ENCODE measurements at places on chromosomes 5 and 9.
A peak's percentile ranks its signal among the peaks of the same experiment; 100 is the strongest.

- peak; percentile 47 for DNase-seq
Measured at GRCh38 chr9:131799177-131799823, 59.4 kb upstream of the RAPGEF1 start.

DNA sequence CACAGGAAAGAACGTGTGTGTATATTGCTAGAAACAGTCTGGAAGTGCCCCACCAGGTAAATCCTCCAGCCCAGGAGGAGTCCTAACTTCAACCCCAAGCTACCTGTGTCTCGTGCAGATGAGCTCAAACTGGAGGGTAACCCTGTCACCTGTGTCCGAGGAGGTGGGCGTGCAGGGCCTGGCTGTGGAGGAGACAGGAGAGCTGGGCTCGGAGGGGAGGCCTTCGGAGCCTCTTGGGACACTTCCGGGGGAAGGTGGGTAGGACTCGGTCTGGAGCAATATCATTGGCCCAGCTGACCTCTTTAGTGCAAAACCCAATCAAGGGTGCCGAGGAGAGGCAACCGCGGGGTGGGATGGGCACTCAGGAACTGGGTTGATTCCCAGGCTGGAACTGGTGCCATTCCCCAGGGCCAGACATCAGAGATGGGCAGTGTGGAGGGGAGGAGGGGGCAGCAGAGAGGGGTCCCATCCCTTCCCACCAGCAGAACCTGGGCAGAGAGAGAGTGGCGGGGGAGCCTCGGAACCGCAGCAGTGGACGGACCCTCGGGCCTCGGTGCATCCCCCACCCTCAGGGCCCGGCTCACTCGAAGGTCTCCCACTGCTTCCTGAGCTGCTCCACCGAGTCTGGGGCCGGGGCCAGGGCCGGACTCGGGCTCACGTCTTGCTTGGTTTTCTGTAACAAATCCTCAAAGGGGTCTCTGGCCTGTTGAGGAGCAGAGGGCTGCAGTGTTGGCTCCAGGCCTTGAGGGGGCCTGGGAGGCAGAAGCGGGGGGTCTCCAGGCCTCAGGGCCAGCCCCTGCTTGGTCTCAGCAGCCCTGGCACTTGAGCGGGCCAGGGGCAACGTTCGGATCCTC, 25.1 kb downstream of the CRB2 start:
- no peak for DNase-seq

- DNase-seq: no peak
Measured at GRCh38 chr5:139162448-139162847, 35.7 kb downstream of the SIL1 start.

DNA sequence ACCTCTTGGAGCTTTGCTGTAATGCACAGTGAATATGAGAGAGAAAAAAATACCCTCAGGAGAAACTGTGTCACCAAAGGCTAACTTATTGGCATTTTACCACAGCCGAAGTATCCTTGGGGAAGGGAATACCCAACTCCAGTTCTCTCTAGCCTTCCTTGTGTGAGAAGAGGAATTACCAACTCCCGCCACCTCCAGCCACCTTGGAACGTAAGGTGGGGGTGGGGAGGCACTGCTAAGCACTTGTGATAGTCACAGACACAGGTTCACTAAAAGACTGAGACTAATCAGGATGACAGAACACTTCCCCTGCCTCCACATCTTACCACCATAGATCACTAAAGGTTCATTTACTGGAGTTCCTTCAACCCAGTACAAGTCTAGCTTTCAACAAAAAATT, 102.0 kb upstream of the ADAMTS19 start:
- no peak for DNase-seq

DNA sequence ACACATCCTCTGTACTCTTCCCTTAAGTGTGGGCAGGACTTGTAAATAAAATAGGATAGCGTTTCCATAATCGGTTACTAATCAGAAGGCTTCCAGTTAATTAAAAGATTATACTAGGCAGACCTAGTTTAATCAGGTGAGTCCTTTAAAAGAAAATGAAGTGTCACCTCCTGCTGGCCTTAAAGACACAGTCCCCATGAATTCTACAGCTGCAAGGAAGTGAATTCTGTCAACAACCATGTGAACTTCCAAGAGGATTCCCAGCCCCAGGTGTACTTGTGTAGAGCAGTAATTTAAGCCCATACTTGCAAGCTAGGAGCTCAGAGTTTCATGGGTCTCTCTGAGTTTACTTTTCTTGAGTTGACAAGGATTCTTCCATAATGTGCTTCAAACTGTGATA, 918.3 kb downstream of the DTWD2 start:
- DNase-seq: no peak

GRCh38 chr5:169354921-169355320, 54.0 kb upstream of the SLIT3 start:
- DNase-seq: no peak

GRCh38 chr5:109688630-109688969, 1.1 kb upstream of the MAN2A1 start:
- DNase-seq: peak; percentile 74

Measured in MM.1S (cell line).